ENCODE measurements at places on chromosomes 7 and 10. TPM values are rescaled to one million over a fixed set of nuclear protein-coding genes. Genes with fewer than 3 reads are reported as not detected.

DNA sequence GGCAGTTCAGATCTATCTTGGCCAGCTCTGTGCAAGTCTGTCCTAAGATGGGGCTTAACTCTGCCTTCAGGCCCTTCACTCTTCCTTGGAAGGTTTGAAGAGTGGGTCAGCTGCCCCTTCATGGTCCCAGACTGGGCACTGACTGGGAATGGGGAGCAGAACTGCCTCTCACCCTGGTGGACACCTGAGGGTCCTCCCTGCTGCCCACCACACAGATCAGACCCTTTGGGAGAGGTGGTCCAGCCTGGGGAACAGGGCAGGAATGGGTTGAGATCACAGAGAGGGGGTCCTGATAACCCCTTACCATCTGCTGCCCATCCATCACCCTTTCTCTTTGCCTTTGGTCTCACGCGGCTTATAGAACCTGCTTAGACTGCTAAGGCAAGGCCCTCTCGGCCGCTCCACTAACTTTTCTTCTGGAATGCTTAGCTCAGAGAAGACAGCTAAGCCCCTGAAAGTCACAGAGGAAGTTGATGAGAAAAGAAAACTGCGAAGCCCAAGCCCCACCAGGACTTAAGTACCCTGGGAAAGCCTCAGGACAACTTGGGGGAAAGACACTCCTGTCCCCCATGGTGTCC, 402 bp upstream of the CDHR1 start:
- DNase-seq = no peak

CHRM2 gene
- not detected for total RNA-seq

GCK gene
- 2.7 TPM for total RNA-seq

CAV2 gene
- total RNA-seq = 92.6 TPM

GDF2 gene
- total RNA-seq = 0.21 TPM

DNA sequence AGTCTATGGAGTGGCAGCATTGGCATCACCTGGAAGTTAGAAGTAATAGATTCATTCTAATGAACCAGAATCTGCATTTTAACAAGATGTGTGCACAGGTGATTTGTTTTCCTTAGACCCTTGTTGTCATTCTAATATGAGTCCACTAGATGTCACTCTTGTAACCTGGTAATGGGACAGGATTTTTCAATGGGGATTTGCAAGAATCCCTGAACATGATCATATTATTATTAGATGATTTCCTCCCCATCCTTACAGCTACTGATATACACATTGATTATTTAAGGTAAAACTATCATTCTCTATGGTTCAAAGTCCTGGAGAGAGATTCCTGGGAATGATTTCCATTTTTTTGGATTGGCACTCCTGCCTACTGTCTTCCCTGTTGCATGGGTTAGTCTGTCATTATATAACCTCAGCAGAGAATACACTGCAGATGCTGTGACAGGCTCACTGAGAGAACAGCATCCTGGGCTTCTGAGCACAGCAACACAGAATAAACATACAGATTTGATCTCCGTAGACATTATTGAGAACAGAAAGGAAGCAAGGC, 194.9 kb downstream of the SUGCT start:
- DNase-seq = no peak

GRCh38 chr10:64726466-64726865, 1205.3 kb downstream of the REEP3 start:
- no peak for DNase-seq

TIMM23B gene
- total RNA-seq = 18.6 TPM

GRCh38 chr10:12041766-12042408, 722 bp downstream of the UPF2 start:
- DNase-seq = no peak
